HAP-1 (cell line): ENCODE measurements at places on chromosomes 6 and 20.

DNA sequence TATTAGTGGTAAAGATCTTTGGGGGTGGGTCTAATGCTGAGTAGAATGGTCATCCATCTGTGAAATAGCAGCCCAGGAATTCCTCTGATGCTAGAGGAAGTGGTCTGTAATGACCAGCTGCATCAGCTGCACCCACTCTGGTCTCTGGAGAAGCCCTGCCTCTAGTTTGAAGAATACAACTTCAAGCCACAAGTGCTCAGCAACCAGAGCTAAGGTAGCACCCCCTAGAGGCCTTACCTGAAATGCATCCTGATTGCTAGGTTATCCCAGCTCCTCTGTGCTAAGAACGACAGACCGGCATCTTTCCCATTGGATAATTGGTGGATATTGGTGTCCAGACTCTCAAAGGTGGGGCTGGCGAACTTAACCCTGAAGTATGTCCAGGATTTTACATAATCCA lies 58.2 kb downstream of the DNAH8 start:
- DNase-seq: peak; percentile 52

GRCh38 chr6:6886171-6886885 lies 221.4 kb upstream of the RREB1 start:
- no peak for DNase-seq

DNA sequence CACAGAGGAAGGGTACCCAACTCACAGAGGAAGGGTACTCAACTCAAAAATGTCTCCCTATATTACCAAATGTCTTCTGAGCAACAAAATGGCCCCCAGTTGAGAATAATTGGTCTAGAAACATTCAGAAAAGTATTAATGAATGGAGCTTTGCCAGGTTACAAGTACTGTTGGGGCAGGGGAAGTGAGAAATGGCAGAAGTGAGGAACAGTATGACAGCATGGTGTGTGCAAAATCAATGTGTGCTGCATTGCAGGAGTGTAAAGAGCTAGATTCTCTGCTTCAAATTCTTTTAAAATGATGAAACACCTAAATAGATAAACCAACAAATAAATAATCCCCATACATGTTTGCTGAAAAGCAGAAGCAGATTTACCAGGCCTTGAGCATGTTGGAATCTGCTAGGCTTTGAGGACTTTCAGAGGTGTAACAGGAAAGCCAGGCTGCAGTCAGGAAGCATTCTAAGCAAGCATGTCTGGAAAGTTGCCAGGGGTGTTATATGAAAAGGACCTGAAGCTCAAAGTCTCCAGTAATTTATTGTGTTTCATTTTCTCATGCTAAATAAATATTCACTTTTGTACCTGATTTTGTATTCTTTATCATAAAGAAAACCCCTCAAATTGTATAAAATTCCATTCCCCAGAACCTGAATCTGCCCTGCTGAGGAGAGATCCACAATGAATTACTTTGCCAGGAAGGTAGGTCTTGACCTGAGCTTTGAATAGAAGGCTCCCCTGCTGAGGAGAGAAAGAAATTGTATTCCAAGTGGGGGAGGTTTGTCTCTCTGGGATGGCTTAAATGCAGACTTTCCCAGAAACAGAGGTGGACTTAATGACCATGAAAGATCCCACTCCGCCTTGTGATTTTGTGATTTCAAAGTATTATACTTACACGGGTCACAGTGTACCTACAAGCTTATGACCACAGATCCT lies 265.0 kb upstream of the MARCKS start:
- peak; percentile 48 for DNase-seq

- DNase-seq: peak; percentile 71
Observed at GRCh38 chr20:47493175-47493962, 8.3 kb upstream of the NCOA3 start.

DNA sequence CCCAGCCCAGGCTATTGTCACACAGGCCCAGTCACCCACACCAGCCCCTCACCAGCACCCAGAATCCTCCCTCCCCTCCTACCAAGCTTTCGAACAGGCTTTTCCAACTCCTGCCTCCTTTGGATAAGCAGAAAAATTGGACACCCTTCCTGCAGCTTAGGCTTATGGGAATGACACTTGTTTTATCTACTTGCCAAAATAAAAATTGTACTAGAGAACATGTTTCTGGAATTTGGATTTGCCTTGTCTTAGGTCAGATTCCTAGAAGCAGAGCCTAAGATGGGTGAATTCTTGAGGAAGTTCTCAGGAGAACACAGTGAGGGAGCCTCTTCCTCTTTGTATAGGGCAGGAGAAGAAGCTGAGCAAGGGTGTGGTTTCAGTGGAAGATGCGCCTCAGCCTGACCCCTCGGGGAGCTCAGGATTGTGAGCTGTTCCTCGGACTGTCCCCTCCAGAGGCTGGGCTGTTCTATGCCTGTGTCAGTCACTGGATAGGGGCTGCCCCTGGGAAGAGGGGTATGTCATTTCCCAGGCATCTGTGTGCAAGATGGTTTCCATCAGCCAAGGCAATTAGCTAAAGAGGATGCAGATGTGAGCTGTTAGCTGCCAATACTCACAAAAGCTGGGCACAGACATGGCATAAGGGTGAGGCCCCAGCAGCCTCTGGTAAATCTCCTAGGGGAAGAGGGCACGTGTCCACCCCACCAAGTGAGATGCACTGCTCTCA lies 33.9 kb downstream of the ITPR3 start:
- DNase-seq: no peak

- peak; percentile 40 for DNase-seq
Observed at GRCh38 chr6:87755708-87756671, 54.0 kb upstream of the AKIRIN2 start.

DNA sequence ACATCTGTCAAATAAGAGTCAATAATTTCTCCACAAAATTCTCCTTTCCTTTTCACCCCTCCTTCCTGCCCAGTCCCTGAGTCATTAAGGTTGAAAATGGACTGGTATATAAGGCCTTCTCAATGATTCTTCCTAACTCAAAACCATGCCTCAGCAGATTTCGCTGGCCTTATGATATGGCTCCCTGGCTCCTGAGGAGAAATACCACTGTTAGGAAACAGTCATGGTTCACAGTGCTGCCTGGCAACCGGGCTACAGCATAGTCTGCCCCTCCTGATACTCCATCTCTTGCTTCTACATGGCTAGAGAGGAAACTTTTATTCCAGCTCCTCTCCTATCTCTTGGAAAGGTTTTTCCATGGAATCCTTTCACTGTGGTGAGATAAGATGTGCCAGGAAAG lies 4.7 kb downstream of the UBE2J1 start:
- no peak for DNase-seq

GRCh38 chr6:151352410-151353396 lies 38.7 kb downstream of the ZBTB2 start:
- DNase-seq: no peak

- no peak for DNase-seq
Observed at GRCh38 chr6:62296541-62296940, 10.5 kb upstream of the KHDRBS2 start.

- peak; percentile 53 for DNase-seq
Observed at GRCh38 chr6:79127660-79128059, 49.6 kb upstream of the PHIP start.

DNA sequence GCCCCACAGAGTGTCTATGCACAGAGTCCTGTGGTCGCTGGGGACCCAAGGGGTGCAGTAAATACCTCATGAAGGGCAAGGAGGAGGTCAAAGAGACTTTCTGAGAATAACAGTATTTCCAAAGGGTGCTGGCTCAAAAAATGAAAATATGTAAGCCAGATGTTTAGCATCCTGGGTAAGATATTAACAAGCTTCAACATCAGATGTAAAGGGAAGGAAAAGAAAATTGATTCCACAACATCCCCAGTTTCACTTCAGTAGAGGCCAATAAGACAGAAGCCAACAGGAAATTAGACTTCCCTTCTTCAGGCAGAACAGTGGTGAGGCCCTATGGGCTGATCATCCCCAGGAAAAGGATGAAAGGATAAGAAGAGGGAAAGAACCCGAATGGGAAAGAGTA lies 434.7 kb downstream of the PRKN start:
- no peak for DNase-seq

GRCh38 chr6:75481936-75482593 lies 11.5 kb downstream of the FILIP1 start:
- DNase-seq: no peak

GRCh38 chr6:159809149-159809548 lies 9.1 kb downstream of the PNLDC1 start:
- no peak for DNase-seq
